Pancreas (tissue), 10 donors: ENCODE measurements at places on chromosomes 5 and 9. TPM values are rescaled to one million over a fixed set of nuclear protein-coding genes. Genes with fewer than 3 reads are reported as not detected.
A peak's percentile ranks its signal among the peaks of the same experiment; 100 is the strongest.

DNA sequence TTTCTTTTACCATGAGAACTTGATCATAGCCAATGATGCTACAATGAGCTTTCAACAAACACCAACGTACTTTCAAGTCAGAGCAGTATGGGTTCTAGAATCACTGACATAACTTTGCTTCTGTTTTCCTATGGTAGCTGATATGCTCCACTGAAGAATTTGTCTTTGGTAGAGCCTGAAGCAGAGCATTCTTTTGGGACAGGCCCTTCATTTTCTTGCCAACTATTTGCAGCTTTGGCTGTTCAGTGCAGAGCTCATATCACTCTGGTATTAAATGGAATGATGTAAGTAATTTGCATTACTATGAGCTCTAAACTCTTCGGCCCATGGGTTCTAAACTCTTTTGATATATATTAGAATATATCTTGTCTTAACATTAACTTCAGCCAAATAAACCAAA, 51.8 kb upstream of the APC start:
- DNase-seq = no peak

GRCh38 chr9:126975327-126976220, 61.0 kb downstream of the RALGPS1 start:
- no peak for DNase-seq

GRCh38 chr9:130453487-130453886, 8.7 kb downstream of the ASS1 start:
- DNase-seq = peak; percentile 89

- DNase-seq = peak; percentile 78
These were observed 1.1 kb downstream of the CD14 start for GRCh38 chr5:140631831-140632365.

DNA sequence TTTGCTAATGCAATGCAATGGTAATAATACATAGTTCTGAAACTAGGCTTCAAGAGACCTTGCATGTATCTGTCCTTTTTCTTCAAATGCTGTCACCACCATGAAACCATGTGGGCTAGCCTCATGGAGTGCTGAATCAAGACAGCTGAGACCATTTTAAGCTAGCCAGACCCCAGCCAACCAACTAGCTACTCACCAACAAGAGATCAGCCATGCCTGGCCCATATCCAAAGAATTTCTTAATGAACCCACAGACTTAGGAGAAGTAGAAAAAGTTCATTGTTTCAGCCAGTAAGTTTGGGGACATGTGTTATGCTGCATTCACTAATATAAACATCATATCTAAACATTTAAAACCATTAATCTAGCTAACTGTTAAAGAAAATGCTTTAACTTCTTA, 139.8 kb upstream of the EDIL3 start:
- no peak for DNase-seq

DNA sequence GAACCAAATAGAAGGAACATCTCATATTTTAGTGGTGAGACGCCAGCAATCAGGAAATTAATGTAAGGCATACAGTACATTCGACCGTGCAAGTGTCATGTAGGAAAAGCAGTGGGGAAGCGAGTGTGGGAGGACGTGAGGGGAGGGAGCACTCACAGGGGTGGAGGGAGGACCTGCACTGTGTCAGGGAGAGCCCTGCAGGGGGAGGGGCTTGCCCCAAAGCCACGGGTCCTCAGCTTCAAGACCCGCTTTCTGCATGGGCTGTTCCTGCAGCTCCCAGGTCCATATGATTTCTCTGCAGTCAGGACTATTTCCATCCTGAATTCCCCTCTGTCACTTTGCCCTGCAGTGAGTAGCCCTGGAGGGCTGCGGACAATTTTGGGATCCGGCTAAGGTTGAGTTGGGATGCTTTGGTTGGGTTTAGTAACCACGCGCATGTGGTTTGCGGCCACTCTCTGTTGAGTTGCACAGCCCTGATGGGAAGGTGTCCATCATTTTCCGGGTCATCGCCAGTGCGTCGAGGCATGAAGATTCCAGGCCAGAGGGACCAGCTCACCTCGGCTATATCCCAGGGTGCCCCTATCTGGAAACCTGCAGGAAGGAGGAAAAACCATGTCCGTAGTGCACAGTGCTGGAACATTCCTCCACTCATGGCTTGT, 61.9 kb downstream of the IRX1 start:
- DNase-seq = no peak

- no peak for DNase-seq
These were observed 92.4 kb downstream of the PRDM6 start for GRCh38 chr5:123181394-123181801.

GRCh38 chr5:57559110-57559635, 76.6 kb upstream of the ACTBL2 start:
- no peak for DNase-seq

GRCh38 chr5:56733580-56733979, 81.8 kb upstream of the MAP3K1 start:
- no peak for DNase-seq

DNA sequence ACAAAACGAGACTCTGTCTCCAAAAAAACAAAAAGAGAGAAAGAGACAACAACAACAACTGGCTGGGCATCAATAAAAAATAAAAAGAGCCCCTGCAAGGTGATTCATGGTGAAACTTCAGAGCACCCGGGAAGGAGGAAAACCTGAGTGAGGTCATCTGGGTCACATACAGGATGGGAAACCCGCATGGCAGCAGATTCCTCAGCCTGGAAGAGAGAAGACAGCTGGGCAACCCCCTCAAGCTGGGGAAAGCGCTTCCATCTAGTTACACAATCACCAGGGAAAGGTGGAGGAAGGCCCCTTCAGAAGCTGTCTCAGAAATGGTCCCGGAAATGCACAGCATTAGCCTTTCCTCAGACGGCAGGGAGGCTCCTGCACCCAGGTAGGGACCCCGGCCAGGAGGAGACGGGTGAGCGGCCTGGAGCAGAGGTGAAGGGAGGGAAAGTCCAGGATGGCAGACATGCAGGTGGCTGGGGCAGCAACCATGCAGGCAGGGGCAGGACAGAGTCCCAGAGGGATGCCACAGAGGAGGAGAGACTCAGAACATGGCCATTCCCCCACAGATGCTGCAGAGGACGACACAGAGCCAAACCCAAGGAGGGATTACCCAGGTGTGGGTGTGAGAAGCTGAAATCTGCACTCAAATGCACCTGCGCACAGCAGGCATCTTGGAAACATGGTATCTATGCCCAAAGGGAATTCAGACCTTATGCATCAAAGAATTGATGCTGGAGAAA, 29.4 kb downstream of the CAMSAP1 start:
- no peak for DNase-seq

DNA sequence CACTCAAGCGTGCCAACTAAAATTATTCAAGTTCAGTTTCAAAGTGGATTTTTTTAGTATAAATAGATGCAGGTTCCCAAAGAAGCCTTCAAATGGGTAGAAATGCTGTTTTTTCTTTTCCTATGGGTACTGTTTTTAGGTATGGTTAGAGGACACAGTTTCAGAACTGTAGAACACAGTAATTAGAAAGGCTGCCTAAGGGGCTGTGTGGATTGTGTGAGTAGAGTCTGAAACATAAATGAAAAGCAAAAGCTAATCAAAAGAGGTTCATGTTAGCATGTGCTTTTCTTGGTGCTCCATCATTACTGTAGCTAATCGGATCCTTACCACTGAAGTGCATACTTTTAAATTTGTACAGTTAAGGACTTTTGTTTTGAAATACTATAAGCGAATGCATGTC, 85.3 kb downstream of the ZSWIM6 start:
- no peak for DNase-seq

- no peak for DNase-seq
These were observed 174.7 kb upstream of the PPP1R2B start for GRCh38 chr5:156675395-156675794.

GRCh38 chr5:178466342-178466741, 123.9 kb downstream of the COL23A1 start:
- DNase-seq = no peak

- DNase-seq = no peak
These were observed 21.2 kb downstream of the ECM2 start for GRCh38 chr9:92514635-92515034.

DNA sequence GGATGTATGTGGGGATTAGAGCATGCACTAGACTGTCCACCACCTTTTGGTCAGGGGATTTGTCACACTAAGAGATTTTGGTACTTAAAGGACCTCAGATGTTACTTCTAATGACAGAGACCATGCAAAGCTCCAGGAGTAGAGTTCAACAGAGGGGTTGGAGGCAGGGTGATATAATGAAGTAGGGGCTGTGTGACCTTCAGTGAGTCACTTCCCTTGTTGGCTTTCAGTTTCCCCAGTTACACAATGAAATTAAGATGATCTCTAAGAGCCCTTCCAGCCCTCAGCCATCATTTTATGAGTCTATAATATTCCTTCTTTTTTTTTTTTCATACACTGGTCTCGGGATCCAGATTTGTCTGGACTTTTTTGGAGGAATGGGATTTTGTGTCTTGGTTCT, 26.8 kb downstream of the GLRA1 start:
- DNase-seq = no peak

DNA sequence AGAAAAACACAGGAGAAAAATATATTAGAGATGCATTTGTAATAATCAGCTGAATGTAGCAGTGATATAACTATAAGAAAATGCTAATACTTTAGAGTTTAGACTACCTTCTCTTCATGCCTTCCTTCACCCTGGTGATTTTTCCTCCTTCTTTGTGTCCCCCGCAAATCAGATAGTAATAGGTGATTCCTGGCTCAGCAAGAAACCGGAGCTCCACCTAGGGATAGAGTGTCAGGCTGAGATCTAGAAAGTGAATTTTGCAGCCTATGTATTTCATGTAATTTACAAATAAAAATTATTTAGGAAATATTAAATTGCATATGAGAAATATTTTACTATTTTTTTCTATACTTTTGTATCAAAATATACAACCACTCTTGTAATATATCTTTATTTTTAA, 109.8 kb upstream of the ST8SIA4 start:
- no peak for DNase-seq

GRCh38 chr9:93278144-93278543, 94.2 kb downstream of the WNK2 start:
- DNase-seq = no peak

- DNase-seq = peak; percentile 30
These were observed at the start of gene AFAP1L1 for GRCh38 chr5:149271716-149272563. AFAP1L1 (plus strand) TSS chr5:149271859; CDS start chr5:149271969, 110 bp downstream.

Gene HEMGN
- total RNA-seq = not detected

Gene ANXA1
- 4.6 TPM for total RNA-seq

Gene HAVCR2
- total RNA-seq = 1.9 TPM

Gene CDH12
- 0.13 TPM for total RNA-seq

Gene PRRX2
- 2.0 TPM for total RNA-seq

Gene GRIA1
- 0.22 TPM for total RNA-seq

Gene PCDHA6
- total RNA-seq = 1.7 TPM

Gene SLC27A6
- 0.08 TPM for total RNA-seq
